Stimulated activated effector memory CD8-positive, alpha-beta T cell treated with anti-CD3 and anti-CD28 coated beads, Interleukin-12 subunit alpha, Interleukin-12 subunit beta, amount 100 ng/mL, for 72 hours (primary cell): ENCODE measurements at places on chromosomes 13 and 19.

- no peak for DNase-seq
Measured at GRCh38 chr19:56678205-56678604, 6.6 kb upstream of the ZNF835 start.

DNA sequence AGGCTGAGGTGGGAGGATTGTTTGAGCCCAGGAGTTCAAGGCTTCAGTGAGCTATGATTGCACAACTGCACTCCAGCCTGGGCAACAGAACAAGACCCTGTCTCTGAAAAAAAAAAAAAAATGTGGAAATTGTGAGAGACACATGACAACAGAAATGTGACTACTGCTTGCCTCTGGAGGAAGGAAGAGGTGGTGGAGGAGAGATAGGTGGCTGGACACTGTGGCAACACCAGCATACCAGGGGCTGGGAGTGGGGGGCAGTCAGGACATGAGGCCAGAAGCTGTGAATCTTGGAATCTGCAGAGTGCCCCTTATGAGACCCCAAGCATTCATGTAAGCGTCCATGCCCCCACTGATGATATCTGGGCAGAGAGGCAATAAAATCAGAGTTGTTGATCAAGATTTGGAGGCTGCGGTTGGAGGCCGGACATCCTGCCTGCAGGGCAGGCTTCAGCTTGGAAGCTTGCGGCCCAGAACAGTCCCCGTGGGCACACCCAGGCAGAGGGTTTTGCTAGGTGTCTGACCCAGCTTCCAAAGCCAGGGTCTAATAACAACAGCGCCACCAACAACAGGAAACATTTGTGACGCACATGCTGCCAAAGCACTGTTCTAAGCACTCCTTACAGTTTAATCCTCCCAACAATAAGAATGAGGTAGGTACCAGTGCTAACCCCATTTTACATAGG, 16.9 kb downstream of the FAM187B start:
- DNase-seq, result peak; percentile 27

DNA sequence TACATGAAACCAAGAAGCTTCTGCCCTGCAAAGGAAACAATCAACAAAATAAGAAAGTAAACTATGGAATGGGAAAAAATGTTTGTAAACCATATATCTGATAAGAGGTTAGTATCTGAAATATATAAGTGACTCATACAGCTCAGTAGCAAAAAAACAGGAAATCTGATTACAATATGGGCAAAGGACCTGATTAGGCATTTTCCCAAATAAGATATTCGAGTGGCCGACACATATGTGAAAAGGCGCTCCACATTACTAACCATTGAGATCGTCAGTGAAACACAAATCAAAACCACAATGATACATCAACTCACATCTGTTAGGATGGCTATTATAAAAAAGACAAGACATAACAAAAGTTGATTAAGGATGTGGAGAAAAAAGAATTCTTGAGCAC, 2818.6 kb upstream of the PCDH20 start:
- no peak for DNase-seq

GRCh38 chr13:109999659-110000533, 213.5 kb upstream of the IRS2 start:
- no peak for DNase-seq

DNA sequence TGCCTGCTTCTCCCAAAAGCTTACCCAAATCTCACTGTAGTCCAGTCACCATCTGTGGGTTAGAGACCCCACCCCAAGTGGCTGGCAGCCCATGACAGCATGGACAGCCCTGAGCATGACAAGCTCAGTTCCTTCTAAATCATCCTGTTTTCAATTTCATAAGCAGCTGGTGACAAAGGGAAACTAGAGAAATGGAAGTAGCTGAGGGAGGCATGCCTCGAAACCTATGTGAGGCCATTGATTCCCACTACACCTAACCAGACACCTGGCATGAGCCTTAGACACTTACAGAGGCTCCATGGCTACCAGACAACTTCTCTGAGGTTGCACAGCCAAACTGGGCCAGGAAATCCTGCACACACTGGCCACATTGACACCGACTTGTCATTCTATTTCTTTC, 56.2 kb downstream of the ABCC4 start:
- no peak for DNase-seq

DNA sequence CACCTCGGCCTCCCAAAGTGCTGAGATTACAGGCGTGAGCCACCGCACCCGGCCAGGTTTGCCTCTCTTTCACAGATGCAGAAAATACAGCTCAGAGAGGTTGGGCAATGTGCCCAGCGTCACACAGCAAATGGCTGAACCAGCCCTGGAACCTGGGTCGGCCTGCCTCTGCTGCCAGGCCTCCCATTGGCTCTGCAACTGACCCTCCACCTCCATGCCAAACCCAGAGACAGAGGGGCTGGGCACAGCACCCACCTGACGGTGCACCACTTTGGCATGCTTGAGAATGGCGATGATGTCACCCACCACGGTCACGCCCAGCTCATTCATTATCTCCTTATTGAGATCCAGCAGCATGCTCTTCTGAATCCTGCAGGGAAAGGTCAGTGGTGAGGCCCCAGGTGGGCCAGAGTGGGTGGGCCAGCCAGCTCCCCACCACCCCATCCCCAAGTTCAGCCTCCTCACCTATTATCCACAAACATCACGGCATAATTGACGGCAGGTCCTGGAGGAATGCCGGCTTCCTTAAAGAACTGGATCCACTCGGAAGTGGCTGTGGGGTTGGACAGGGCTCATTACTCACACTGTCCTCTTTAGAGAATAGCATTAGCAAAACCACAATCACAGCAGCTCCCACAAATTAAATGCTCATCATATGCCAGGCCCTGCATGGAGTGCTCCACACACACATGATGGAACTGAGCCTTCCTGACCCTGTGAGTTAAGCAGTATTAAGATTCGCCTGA, 12.2 kb downstream of the C19orf47 start:
- no peak for DNase-seq

GRCh38 chr19:14582894-14583340, at the start of gene CLEC17A:
Gene CLEC17A, plus strand, starts transcription at chr19:14583084. Its CDS starts 77 bp downstream, at chr19:14583161.
- DNase-seq, result no peak

GRCh38 chr19:55544776-55545439, 435 bp downstream of the SBK3 start:
- DNase-seq, result no peak

DNA sequence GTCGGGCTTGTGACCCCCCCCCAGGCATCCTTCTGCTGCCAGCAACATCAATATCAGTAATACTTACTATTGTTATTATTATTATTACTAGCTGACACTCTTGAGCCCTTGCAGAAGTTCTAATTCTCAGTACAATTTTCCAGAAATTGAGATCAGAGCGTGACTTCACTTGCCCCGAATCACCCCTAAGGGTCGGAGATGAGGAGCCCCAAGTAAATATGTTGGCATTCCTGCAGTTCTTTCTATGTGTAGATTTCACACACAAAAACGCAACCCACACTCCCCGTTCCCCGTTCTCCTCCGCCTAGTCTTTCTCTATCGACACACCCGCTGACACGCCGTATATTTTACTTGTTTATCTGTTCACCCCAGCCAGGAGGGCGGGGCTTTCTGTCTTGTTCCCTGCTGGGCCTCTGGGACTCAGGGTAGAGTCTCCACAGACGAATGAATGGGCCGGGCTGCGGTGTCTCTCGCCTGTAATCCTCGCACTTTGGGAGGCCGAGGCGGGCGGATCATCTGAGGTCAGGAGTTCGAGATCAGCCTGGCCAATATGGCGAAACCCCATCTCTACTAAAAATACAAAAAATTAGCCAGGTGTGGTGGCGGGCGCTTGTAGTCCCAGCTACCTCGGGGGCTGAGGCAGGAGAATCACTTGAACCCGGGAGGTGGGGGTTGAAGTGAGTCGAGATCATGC, 14.7 kb downstream of the TLE5 start:
- no peak for DNase-seq
